ENCODE measurements at places on chromosomes 1 and 21. TPM values are rescaled to one million over a fixed set of nuclear protein-coding genes. Genes with fewer than 3 reads are reported as not detected.

The ANKRD34A gene
- 2.0 TPM for total RNA-seq

- H3K4me1 ChIP-seq = peaks cover 74% of the 10 kb centered on the region
- DNase-seq = no peak
- H3K27ac ChIP-seq = peak overlapping the region; percentile 85
- H3K36me3 ChIP-seq = no peaks in the 10 kb centered on the region
- H3K4me3 ChIP-seq = no peak overlapping the region
Measured at GRCh38 chr1:61182049-61182448, 99.7 kb downstream of the NFIA start.

The POLR3GL gene
- total RNA-seq = 20.7 TPM

The KCTD3 gene
- 35.6 TPM for total RNA-seq

DNA sequence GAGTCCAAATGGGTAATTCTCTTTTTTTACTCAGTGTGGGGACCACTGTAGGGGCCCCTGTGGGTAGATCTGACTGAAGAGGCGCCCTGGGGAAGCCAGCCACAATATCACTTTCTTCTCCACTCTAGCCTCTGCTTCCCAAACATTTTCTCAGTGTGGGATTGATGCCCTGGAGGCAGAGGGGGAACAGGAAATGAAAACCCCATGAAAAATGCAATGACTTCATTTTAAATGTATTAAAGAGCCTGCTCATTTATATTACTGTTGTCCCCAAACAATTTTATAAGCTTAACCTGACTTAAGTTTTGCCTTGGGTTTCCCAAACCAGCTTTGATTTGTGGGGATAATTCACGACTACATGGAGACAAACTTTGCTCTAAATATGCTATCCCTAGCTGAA lies 181.9 kb downstream of the C1orf94 start:
- H3K4me3 ChIP-seq = no peak overlapping the region
- no peaks in the 10 kb centered on the region for H3K27me3 ChIP-seq
- DNase-seq = no peak
- H3K27ac ChIP-seq = no peak overlapping the region

DNA sequence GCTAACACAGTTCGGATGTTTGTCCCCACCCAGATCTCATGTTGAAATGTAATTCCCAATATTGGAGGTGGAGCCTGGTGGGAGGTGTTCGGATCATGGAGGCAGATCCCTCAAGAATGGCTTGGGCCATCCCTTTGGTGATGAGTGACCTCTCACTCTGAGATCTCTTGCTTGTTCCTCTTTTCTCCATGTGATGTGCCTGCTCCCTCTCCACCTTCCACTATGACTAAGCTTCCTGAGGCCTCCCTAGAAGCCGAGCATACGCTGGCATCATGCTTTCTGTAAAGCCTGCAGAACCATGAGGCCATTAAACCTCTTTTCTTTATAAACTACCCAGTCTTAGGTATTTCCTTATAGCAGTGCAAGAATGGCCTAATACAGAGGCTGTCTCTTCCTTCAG lies 8.1 kb upstream of the PLA2G5 start:
- no peak overlapping the region for H3K27ac ChIP-seq
- DNase-seq = no peak
- H3K4me3 ChIP-seq = no peak overlapping the region
- H3K27me3 ChIP-seq = peaks cover 7% of the 10 kb centered on the region

- H3K36me3 ChIP-seq = peaks cover 3% of the 10 kb centered on the region
- H3K27ac ChIP-seq = no peak overlapping the region
- H3K4me3 ChIP-seq = no peak overlapping the region
- H3K4me1 ChIP-seq = peaks cover 50% of the 10 kb centered on the region
- no peak for DNase-seq
Measured at GRCh38 chr1:113802367-113803007, 9.8 kb downstream of the RSBN1 start.

DNA sequence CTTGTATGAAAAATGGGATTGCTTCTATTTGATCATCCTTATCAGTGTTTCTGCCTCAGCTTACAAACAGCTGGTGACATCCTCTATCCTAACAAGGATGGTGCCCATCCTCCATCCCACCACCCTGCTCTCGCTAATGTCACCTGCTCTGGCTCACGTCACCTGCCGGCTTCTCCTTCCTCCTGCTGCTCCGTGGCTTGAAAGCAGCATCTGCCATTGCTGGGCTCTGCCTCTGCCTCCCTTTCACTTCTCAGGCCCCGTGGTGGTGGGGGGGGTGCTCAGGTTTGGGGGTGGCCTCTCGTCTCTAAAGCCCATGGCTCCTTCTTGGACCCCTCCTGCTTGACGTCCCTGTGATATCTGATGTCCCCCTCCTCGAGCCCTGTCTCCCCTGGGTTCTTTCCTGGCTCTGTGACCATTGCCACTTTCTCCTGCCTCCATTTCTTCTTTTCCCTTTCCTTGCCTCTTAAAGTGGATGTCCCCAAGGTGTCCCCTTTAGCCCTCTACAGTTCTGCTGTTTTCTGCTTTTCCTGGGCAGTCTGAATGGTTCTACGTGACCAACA lies 135.5 kb upstream of the ERRFI1 start:
- no peaks in the 10 kb centered on the region for H3K4me1 ChIP-seq
- no peaks in the 10 kb centered on the region for H3K36me3 ChIP-seq
- H3K4me3 ChIP-seq = no peak overlapping the region
- H3K27ac ChIP-seq = no peak overlapping the region
- no peak for DNase-seq

The CELA2B gene
- not detected for total RNA-seq

The KRTAP10-9 gene
- total RNA-seq = not detected

The KCND3 gene
- total RNA-seq = 0.77 TPM

- H3K27me3 ChIP-seq = peaks cover 15% of the 10 kb centered on the region
- DNase-seq = no peak
- H3K4me3 ChIP-seq = no peak overlapping the region
- H3K4me1 ChIP-seq = peaks cover 13% of the 10 kb centered on the region
- no peaks in the 10 kb centered on the region for H3K36me3 ChIP-seq
Measured at GRCh38 chr1:54768093-54768492, 3.8 kb upstream of the PARS2 start.

- peaks cover 9% of the 10 kb centered on the region for H3K27me3 ChIP-seq
- H3K4me1 ChIP-seq = peaks cover 6% of the 10 kb centered on the region
- H3K27ac ChIP-seq = no peak overlapping the region
- no peak for DNase-seq
- H3K36me3 ChIP-seq = no peaks in the 10 kb centered on the region
Measured at GRCh38 chr1:177873238-177873637, 96.6 kb downstream of the SEC16B start.

The SELL gene
- not detected for total RNA-seq

DNA sequence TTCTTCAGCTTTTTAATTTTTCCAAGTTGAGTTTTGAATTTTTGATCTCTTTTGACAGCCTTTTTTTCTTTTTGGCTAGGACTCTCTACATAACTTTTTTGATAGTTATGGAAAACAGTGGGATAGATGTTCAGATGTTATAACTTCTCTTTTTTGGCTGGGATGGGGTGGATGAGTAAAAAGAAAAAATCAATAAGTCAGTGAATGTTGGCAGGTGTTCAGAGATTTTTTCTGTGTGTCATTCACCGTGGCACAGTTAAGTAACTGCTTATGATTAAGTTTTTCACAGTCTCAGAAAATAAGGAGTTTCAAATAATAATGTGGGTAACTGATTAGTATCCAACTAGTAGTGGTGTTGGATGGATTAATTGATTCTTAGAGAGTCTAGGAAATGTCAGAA lies 24.0 kb downstream of the HS2ST1 start:
- no peaks in the 10 kb centered on the region for H3K27me3 ChIP-seq
- H3K4me3 ChIP-seq = no peak overlapping the region
- no peak for DNase-seq
- no peaks in the 10 kb centered on the region for H3K36me3 ChIP-seq
- H3K4me1 ChIP-seq = peaks cover 15% of the 10 kb centered on the region
- no peak overlapping the region for H3K27ac ChIP-seq

DNA sequence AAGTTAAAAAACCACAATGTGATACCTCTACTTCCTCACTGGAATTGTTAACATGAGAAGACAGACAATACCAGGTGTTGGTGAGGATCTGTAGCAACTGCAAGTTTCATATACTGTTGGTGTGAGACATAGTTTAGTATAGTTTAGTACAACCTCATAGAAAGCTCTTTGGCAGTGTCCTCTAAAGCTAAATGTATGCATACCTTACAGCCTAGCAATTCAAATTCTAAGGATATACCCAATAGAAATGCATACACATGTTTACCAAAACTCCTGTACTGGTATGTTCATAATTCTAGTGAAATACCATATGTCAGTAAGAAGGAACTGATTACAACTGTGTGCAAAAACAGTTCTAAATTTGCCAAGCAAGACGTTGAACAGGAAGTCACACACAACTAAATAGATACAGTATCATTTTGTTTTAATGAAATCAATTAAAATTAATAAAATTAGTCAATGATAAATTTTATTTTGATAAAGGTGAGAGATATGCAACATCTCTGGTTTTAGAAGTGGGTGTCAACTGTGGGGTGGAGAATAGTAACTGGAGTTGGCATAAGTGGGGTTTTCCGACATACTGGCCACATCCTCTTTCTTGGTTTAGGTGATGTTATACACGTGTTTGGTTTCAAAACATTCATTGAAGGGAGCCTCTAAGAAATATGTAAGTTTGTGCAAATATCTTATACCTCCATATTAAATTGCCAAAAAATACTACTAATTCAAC lies 450.7 kb downstream of the PTPRC start:
- H3K36me3 ChIP-seq = no peaks in the 10 kb centered on the region
- no peaks in the 10 kb centered on the region for H3K27me3 ChIP-seq
- DNase-seq = no peak

DNA sequence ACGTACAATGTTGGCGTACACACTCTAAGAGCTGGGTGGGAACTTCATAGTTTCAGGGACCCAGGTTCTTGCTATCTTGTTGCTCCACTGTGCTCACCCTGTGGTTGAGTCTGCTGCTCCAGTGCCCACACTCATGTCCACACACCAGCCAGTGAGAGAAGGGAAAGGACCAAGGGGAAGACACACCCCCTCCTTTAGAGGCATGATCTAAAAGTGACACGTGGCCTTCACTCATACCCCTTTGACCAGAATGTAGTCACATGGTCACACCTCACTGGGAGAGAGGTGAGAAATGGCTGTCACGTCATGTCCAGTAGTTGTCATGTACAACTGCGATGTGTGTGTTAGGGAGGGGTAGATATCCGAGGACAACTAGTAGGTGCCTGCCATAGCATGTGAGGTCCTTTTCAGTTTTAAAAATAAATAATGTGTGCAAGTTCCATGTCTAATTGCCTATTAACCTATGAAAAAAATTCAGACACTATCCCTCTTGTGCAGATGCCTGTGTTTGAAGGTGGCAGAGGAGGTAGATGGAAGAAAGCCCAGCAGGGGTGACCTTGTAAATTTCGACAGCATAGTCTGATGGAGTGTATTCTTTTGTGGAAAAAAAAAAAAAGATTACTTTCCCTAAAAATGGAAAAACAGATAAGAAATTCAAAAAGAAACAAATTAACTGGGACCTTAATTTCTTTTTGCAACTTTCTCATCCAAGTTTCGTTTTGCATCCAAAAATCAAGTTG lies 149.6 kb downstream of the C1orf21 start:
- H3K27me3 ChIP-seq = no peaks in the 10 kb centered on the region
- H3K4me1 ChIP-seq = peaks cover under 1% of the 10 kb centered on the region
- DNase-seq = no peak
- H3K27ac ChIP-seq = no peak overlapping the region

DNA sequence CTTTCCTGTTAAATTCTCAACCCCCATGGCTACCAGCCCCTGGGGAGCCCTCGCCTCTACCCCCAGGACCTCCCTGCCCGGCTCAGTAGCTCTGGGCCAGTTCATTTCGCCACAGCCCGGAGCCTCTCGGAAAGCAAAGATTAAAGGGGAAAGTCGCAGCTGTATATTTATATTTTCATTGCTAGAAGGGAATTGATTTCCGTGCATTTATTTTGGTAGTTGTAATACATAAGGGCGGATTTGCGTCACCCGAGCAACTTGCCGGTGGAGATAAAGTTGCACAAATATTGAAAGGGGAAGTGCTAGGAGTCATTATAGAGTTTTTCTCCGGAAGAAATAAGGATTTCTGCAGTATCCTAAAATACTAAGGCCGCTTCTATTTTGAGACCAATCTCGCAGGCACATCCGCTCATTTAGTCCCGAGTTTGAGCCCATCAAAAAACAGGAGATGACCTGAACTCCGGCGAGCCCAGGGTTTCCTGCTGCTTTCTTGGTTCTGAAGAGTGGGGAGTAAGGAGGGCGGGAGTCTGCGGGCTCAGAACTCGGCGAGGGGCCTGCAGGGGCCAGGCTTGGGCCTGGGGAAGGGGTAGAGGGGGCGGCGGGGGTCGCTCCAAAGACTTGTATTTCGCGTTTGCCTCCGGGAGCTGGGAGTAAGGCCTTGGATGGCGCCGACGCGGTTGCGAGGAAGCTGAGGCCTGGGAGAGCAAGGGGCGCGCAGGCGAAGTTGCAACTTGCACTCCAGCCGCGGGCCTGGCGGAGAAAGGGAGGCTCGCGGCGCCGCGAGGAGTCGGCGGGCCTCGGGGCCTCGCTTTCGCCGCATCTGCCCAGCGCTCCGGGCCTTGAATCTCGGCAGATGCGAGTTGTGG lies 2.5 kb upstream of the HLX start:
- H3K27me3 ChIP-seq = peaks cover 76% of the 10 kb centered on the region
- peaks cover 42% of the 10 kb centered on the region for H3K4me1 ChIP-seq
- H3K27ac ChIP-seq = no peak overlapping the region
- H3K4me3 ChIP-seq = peak overlapping the region; percentile 53
- H3K36me3 ChIP-seq = peaks cover 4% of the 10 kb centered on the region
- no peak for DNase-seq

- DNase-seq = no peak
- no peaks in the 10 kb centered on the region for H3K36me3 ChIP-seq
- H3K4me1 ChIP-seq = peaks cover 3% of the 10 kb centered on the region
- no peak within 1 kb of the TSS for H3K27ac ChIP-seq
- no peak within 1 kb of the TSS for H3K4me3 ChIP-seq
- H3K27me3 ChIP-seq = peaks cover 30% of the 10 kb centered on the region
Measured at GRCh38 chr1:20588634-20589225, at the start of gene CDA. Gene CDA (plus strand): TSS chr1:20589097. CDS start chr1:20589130, 33 bp downstream.

DNA sequence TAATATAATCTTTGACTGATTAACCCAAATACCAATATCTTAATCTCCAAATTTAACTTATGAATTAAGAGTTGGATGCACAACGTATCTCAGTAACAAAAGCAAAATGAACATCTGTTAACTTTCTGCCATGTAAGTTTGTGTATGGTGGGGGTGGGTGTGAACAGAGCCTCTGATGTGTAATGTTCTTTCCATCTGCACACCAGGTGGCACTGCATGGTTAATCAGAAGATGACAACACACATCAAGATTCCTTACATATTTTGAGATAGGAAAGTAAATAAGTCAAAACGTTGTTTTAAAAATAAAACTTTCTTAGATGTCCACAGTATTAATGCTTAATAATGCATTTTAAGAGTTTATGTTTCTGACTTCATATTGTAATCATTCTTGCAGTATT lies 251.9 kb downstream of the DPYD start:
- no peaks in the 10 kb centered on the region for H3K27me3 ChIP-seq
- no peak for DNase-seq
- no peak overlapping the region for H3K27ac ChIP-seq
- H3K4me1 ChIP-seq = peaks cover 5% of the 10 kb centered on the region
- peaks cover 2% of the 10 kb centered on the region for H3K36me3 ChIP-seq

- H3K4me3 ChIP-seq = no peak overlapping the region
- H3K36me3 ChIP-seq = no peaks in the 10 kb centered on the region
- peaks cover 7% of the 10 kb centered on the region for H3K27me3 ChIP-seq
- no peak overlapping the region for H3K27ac ChIP-seq
Measured at GRCh38 chr1:16721871-16722641, 18.3 kb upstream of the RNU1-4 start.

Measured in chondrocyte (in vitro differentiated cells).